Right cardiac atrium (tissue), 5 donors: ENCODE measurements at places on chromosomes 6 and 20.

DNA sequence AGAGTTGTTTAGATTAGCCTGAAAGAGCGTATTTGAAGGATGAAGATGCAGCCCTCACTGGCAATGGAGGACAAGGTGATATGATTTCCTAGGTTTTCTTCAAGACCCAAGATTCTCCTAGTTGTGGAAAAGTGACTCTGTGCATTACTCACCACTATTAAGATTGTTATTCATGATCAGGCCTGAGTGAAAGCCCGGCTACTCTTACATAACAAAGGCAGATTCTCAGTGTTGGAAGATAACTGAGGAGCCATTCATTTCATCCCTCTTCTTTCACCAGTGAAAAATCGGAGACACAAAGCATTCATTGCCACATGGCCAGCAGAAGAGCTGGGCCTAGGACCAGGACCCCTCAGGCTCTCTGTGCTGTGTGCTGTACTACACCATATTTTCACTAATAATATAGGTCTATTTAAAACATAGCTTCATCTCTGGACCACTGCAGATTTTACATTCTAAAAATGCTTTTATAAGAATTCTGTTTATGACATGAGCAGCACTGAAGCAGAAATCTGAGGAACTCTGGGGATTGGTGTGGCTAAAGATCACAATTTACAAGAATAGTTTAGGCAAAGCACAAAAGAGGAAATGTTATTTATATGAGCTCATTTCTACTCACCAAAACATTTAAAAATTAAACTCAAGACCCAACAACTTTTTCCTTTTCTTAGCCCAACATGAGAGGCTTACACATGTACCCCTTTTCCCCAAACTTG, 181.9 kb upstream of the CCN2 start:
- no peak for DNase-seq

DNA sequence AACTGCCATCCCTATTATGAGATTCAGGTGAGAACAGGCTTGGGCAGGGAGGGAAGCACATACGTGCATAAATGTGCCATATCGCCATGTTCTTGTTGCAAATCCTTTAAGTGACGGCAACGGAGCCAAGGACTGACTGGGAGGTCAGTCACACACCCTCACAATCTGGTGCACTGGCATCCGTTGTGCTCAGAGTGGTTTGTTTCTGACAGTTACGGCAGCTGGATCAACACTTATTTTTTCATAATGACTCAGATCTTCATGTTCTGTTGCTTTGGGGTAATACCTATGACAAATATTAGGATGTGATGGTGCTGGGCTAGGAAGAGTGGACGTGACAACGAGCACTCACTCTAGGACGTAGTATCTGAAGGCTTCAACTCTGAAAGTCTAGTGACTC, 56.2 kb upstream of the PREP start:
- no peak for DNase-seq

- no peak for DNase-seq
Observed at GRCh38 chr6:17583811-17584210, 16.3 kb upstream of the FAM8A1 start.

- DNase-seq, result no peak
Observed at GRCh38 chr6:142377497-142377848, 75.7 kb downstream of the ADGRG6 start.

DNA sequence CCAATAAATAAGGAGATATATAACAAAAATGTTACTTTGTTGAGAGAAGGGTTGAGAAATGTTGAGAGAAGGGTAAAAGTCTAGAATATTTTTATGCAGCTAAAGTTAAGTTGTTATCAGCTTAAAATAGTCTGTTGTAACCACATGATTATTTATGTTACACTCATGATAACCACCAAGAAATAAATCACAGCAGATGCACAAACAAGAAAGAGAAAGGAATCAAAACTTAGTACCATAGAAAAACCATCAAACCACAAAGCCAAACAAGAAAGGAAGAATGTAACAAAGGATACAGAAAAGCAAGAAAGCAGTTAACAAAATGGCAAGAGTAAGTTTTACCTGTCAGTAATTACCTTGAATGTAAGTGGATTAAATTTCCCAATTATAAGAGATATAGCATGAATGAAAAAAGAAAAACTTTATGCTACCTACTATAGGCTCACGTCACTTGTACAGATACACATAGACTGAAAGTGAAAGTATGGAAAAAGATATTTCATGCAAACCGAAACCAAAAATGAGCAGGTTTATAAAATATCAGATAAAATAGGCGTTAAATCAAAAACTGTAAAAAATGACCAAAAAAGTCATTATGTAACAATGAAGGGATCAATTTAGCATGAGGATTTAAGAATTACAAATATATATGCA, 93.6 kb downstream of the STXBP5 start:
- no peak for DNase-seq

DNA sequence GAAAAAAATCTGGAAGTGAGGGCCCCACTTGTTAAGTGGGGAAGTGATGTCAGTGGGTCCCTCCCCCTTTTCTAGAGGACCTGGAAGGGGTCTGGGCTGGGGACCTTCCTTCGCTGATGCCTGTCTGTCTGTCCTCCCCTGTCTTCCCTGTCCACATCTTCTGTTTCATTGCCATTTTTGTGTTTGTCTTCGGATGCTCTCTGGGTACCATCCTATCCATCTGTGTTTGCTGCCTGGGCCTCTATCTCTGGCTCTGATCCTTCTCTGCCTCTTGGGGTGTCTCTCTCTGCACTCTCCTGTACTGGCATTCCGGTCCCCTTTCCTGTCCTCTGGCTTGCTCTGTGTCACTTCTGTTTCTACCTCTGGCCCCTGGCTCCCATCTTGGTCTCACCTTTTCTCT, 2.3 kb downstream of the TMEM151B start:
- no peak for DNase-seq

- no peak for DNase-seq
Observed at GRCh38 chr20:3757268-3757667, 10.3 kb downstream of the ADISSP start.

- no peak for DNase-seq
Observed at GRCh38 chr6:161561908-161562307, 288.0 kb upstream of the AGPAT4 start.

DNA sequence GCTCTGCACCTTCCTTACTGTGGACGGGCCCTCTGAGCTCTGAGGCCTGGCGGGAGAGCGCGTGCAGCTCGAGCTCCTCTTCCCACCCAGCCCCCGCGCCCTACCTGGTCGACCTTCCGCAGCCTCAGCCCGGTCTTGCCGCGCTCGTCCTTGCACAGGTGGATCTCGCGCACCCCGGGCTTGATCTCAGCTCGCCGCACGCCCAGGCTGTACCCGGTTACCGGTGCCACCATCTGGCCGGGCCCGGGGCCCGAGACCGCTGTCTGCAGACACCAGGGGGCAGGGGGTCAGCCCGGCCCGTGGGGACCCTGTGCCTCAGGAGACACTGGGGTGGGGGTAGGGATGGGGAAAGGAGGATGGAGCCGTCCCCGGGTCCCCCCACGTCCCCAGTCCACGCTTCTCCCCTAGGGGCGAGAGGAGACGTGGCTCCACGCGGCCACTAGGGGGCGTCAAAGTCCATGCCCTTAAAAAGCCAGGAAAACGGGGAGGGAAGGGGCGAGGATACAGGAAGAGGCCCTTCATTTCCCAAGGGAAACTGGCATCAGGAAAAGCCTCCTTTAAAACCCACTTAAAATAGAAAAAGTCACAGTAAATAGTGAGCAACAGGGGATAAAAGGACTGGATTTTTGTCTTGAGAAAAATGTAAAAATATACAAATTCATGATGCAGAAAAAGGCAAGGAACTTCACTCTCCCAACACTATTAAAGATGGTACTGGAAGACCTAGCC, 15.5 kb downstream of the SDCBP2 start:
- peak; percentile 89 for DNase-seq

GRCh38 chr20:13571662-13572061, 67.1 kb downstream of the TASP1 start:
- DNase-seq, result no peak

DNA sequence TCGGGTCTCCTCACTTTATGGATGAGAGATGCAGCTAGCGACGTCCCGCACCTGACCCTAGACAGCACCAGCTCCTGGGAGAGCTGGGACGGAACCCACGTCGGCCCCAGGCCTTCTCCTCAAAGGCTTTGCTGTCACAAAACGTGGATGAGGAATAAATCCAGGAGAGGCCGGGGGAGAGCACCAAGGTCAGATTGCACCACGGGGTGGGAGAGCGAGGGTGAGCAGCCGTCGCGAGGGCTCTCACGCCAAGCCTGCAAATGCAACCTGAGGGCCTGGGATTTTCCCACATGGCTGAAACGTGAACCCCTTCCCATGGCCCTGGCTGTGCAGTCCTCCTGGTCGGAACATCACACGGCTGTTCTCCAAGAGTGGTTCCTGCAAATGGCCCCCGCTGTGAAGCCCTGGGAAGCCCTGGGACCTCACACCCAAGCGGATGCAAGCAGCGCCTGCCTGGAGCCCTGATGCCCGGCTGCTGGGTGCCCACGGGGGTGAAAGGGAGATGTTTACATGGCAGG, 45.3 kb downstream of the DLL1 start:
- DNase-seq, result peak; percentile 32

GRCh38 chr6:168692193-168692914, 251.4 kb downstream of the SMOC2 start:
- no peak for DNase-seq

GRCh38 chr6:110621061-110621460, 144.6 kb upstream of the SLC22A16 start:
- no peak for DNase-seq

DNA sequence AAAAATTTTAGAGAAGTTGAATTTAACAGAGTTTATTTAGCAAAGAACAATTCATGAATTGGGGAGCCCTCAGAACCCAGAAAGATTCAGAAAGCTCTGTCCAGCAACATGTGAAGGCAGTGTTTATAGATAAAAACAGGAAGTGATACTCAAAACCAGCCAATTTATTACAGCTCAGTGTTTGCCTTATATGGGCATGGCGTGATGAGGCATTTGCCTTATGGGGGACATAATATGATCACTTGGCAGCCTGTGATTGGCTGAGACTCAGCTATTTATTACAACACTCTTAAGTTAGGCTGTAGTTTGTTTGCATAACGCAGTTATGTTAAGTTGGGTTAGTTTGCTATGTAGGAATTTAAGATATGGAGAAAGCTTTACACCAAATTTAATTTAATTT, 11.5 kb downstream of the HLA-DPA1 start:
- DNase-seq, result no peak

DNA sequence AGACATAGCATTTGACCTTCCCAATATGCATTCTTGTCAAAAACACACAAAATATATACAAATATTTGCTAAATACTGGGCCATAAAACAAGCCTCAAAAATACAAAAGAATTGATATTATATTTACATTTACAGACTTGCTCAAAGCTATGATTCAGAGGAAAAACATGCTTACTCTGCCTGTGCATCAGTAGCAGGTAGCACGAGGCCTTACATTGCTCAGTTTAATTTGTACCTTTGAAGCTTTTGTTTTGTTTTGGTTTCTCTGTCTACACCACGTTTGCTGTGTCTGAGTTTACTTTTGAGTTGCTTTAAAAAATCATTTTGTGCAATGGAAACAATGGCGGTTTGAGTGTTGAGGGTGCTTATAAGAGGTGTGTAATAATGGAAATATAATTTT, 99.3 kb downstream of the PHF3 start:
- DNase-seq, result no peak

- DNase-seq, result peak; percentile 47
Observed at GRCh38 chr6:112038268-112038667, 15.6 kb upstream of the CCN6 start.

DNA sequence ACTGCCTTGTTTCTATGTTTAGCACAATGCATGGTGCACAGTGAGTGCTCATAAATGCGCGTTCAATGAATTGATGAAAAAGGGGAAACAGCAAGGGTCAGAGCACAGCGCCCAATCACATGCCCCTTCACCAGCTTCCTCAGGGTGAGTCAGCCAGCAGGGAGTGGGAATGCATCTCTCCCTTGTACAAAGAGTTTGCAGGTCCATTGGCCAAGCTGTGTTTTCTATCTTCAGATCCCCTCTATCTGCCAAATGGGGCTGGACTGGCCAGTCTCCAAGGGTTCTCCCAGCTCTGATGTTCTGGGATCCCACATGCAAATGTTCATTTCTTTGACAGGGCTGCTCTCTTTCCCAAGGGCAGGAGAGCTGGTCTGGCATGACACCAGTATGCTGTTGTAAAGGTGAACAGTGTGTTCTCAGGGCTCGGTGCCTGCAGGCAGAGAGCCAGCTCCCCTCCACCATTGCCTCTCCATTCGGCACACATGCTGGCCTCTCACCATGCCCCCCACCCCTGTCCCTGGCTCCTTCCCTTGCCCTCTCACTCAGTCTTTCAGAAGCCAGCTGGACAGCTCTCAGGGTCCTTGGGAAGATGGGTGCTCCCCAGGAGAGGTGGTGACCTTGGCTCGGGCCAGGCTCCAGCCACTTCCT, 25.0 kb downstream of the ANGPT4 start:
- peak; percentile 72 for DNase-seq

DNA sequence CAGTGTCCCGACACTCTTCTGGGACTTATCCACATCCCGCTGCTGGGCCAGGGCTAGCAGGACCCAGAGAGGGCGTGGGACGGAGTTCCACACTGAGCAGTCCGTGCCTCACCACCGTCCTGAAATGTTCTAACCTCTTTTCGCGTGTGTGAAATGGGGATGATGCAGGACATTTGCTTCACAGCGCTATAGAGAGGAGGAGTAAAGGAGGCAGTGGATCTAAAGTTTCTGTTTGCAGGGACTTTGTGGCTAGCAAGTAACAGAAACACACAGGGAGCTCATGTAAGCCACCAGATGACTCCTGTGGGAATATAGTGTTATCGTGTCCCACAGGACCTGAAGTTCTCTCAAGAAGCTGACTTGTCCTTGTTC, 634 bp downstream of the ITPA start:
- DNase-seq, result no peak

DNA sequence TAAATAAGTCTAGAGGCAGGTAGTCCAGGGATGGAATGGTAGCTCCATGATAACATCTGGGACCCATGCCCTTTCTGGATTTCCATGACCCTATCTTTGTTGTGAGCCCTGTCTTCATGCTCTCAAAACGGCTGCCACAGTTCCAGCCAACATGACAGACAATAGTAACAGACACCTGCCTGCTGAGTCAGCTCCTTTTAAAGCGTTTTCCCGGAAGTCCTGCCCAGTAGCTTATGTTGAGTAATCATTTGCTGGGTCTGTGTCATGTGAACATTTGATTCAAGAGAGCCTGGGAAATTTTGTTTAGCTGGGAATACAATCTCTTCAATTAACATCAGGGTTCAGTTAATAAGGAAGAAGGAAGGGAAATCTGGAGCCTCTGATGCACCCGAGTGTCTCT, 262.2 kb upstream of the SULF2 start:
- no peak for DNase-seq

GRCh38 chr6:79862126-79862525, 85.2 kb downstream of the ELOVL4 start:
- no peak for DNase-seq

DNA sequence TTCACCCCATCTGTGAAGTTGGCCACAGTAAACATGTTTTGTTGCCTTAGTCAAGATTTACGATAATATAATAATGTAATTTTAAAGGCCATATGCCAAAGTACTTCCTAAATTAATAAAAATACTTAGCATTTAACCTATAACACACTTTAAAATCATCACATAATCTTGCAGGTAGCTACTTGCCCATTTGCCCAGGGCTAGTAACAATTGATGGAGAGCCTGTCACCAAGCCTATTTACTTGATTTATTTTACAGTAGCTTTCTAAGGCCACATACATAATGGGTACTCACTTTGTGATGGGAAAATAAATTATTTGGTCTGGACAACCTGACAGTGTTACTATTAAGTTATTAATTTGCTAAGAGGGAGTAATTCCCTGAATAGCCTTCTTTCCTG, 14.5 kb downstream of the BTBD9 start:
- no peak for DNase-seq

GRCh38 chr20:25539742-25540672, 45.3 kb downstream of the NINL start:
- peak; percentile 70 for DNase-seq

- no peak for DNase-seq
Observed at GRCh38 chr6:57220083-57220703, 1.9 kb downstream of the RAB23 start.
